ENCODE measurements at places on chromosomes 2 and 18. TPM values are rescaled to one million over a fixed set of nuclear protein-coding genes. Genes with fewer than 3 reads are reported as not detected.

- peaks cover 13% of the 10 kb centered on the region for H3K4me1 ChIP-seq
- peaks cover 2% of the 10 kb centered on the region for H3K27me3 ChIP-seq
- peak overlapping the region; percentile 48 for H3K27ac ChIP-seq
- H3K36me3 ChIP-seq, result no peaks in the 10 kb centered on the region
- H3K4me3 ChIP-seq, result no peak overlapping the region
Observed at GRCh38 chr2:42693688-42694479, 70.1 kb downstream of the OXER1 start.

Gene IL18R1
- total RNA-seq, result not detected

GRCh38 chr2:231604101-231604684 is 11.5 kb downstream of the TEX44 start:
- no peaks in the 10 kb centered on the region for H3K36me3 ChIP-seq
- peak overlapping the region; percentile 91 for H3K27ac ChIP-seq

- no peak for DNase-seq
- peaks cover 61% of the 10 kb centered on the region for H3K4me1 ChIP-seq
- H3K4me3 ChIP-seq, result no peak overlapping the region
Observed at GRCh38 chr2:237732790-237733381, 65.7 kb upstream of the RBM44 start.

DNA sequence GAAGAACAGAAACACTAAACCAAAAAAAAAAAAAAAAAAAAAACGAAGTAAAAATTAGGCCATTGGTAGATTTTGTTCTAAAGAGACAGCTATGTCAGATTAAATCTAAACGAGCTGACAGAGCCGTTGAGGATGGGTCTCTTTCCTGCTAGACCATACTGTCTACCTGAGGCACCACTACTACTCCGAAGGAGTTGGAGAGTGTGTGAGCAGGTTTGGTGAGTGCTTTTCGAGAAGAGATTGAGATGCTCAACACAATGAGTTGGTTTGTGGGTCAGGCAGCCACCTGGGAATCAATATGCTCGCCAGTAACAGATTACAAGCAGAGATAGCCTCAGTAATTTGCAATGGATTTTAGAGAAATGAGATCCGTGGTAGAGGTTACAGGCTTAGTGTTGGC is 281.5 kb upstream of the EPAS1 start:
- peak overlapping the region; percentile 22 for H3K4me3 ChIP-seq
- peaks cover 59% of the 10 kb centered on the region for H3K4me1 ChIP-seq
- H3K27ac ChIP-seq, result peak overlapping the region; percentile 19
- H3K36me3 ChIP-seq, result peaks cover 15% of the 10 kb centered on the region
- peaks cover 5% of the 10 kb centered on the region for H3K27me3 ChIP-seq
- DNase-seq, result no peak

- H3K4me1 ChIP-seq, result peaks cover 2% of the 10 kb centered on the region
- no peak for DNase-seq
- peaks cover 8% of the 10 kb centered on the region for H3K36me3 ChIP-seq
- H3K4me3 ChIP-seq, result no peak overlapping the region
Observed at GRCh38 chr2:323035-323434, 35.1 kb upstream of the ALKAL2 start.

DNA sequence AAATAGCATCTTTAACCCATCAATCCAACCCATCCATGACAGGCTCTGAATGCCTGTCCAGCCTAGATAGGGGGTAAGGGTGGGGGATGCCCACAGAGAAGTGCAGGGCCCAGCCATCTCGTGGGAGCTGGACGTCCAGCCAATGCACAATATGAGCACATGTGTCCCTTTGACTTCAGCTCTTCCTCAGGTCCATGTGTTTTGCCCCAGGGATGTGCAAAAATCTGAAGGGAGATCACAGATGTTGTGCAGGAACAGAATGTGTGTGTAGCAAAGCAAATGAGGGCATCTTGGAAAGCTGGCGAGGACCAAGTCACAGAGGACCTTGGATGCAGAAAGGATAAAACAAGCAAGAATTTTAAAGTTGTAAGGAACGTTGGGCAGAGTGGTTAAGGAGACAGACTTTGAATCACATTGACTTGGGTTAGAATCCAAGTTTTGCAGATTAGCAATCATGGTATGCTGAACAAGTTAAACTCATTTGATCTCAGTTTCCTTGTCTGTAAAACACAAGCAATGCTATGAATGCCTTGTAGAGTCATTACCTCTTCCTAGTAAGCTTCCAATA is 104.5 kb downstream of the TTC32 start:
- no peak overlapping the region for H3K27ac ChIP-seq
- H3K4me3 ChIP-seq, result no peak overlapping the region
- no peak for DNase-seq
- peaks cover 57% of the 10 kb centered on the region for H3K4me1 ChIP-seq

DNA sequence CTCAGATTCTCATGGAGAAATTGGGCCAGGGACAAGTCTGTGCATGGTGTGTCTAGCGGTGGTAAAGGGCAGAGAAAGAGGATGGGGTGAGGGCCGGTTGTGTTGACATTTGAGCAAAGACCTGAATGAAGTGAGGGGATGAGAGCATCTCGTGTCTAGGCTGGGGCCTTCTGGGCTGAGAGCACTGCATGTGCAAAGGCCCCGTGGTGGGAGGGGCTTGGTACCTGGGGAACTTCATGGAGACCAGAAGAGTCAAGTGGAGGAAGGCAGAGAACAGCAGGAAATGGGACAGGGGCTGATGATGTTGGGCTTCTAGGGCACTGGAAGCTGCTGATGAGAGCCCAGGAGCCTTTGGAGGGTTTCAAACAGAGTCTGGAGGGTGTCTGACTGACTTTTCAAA is 76.8 kb downstream of the SH3BP4 start:
- peak overlapping the region; percentile 78 for H3K4me3 ChIP-seq
- peaks cover 37% of the 10 kb centered on the region for H3K36me3 ChIP-seq
- DNase-seq, result no peak
- peaks cover 8% of the 10 kb centered on the region for H3K27me3 ChIP-seq

- H3K4me1 ChIP-seq, result peaks cover 30% of the 10 kb centered on the region
- 0 out of 2 replicates have a peak, but pooled peaks cover 4% of the 10 kb centered on the region for H3K36me3 ChIP-seq
- H3K4me3 ChIP-seq, result no peak overlapping the region
Observed at GRCh38 chr2:98465456-98466226, 21.0 kb downstream of the INPP4A start.

DNA sequence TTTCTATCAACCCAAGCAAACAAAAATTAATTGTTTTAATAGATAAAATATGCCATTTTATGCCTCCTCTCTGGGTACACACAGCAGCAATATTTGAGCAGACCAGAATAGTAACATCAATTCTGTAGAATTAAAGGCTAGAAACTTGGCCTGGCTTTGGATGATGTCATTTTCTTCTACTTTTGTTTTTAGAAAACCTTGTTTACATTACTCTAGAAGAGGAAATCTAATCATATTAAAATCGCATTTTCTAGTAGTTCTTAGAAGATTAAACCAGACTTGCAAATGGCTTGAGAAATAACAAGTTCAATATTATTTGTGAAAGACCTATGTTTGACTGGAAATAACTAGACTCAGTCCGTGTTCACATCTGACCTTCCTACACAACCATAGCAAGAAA is 102.3 kb upstream of the RFX8 start:
- H3K36me3 ChIP-seq, result no peaks in the 10 kb centered on the region
- no peak for DNase-seq
- H3K27me3 ChIP-seq, result peaks cover 28% of the 10 kb centered on the region
- no peaks in the 10 kb centered on the region for H3K4me1 ChIP-seq
- no peak overlapping the region for H3K27ac ChIP-seq

DNA sequence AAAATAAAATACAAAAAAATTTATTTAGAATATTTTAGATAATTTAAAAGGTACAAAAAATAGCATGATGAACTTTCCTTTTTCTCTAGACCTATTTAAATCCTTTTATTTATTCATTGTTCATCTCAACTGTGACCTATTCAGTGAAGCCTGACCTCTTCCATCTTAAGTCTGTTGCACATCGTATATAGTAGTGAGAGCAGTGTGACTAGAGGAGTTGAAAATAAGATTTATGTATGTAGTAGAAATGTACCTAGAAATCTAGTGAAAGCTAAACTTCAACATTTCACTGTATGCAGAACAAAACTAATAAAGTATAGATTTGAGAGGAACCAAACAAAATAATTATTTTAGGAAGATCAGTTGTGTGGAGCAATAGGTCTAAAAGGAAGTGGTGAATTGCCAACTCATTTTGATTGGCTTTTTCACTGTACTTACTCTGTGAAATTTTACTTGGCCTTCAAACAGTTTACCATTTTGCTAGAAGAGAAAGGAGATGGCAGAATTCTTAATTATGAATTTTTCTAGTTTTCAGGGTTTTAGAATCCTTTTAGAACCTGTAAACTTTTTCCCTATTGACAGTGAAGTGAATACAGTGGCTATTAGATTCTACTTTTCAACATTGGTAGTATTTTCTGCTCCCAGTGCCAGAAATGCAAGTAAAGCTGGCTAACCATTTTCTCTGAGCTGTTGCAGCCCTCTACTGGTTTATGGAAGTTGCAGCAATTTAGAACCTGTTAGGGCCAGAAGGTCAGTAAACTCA is 11.0 kb downstream of the ANKRD12 start:
- peaks cover 51% of the 10 kb centered on the region for H3K4me1 ChIP-seq
- no peaks in the 10 kb centered on the region for H3K27me3 ChIP-seq
- H3K36me3 ChIP-seq, result no peaks in the 10 kb centered on the region
- H3K4me3 ChIP-seq, result peak overlapping the region; percentile 42
- peak overlapping the region; percentile 56 for H3K27ac ChIP-seq

DNA sequence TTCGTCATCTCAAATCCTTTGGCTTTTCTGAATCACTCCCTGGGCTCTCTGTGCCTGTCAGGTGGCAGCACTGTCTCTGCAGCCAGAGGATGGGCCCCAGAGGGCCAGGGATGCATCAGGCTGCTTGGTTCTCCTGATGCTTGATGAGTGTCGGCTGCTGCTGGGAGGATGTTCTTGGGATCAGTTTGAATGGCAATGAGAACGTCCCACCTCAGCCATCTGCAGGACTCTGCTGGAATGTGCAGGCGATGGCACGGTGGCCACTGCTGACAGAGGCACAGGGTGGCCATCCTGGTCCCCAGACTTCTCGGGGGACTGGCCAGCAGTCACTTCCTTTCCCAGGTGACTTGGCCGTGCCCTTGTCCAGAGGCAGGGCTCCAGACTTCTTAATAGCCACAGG is 146.0 kb downstream of the FAM210A start:
- no peak for DNase-seq
- H3K27me3 ChIP-seq, result peaks cover 13% of the 10 kb centered on the region
- no peak overlapping the region for H3K27ac ChIP-seq
- H3K4me1 ChIP-seq, result peaks cover 12% of the 10 kb centered on the region
- no peaks in the 10 kb centered on the region for H3K36me3 ChIP-seq

GRCh38 chr2:20456636-20457426 is 10.0 kb downstream of the RHOB start:
- no peak overlapping the region for H3K4me3 ChIP-seq
- H3K27ac ChIP-seq, result no peak overlapping the region
- H3K4me1 ChIP-seq, result peaks cover 23% of the 10 kb centered on the region
- peaks cover 7% of the 10 kb centered on the region for H3K36me3 ChIP-seq

- H3K4me3 ChIP-seq, result no peak overlapping the region
- H3K27me3 ChIP-seq, result peaks cover 2% of the 10 kb centered on the region
- no peaks in the 10 kb centered on the region for H3K4me1 ChIP-seq
- no peak for DNase-seq
- H3K27ac ChIP-seq, result no peak overlapping the region
Observed at GRCh38 chr2:40466935-40467572, 15.2 kb upstream of the SLC8A1 start.

Gene MRPL33
- total RNA-seq, result 146 TPM

Gene MEP1B
- total RNA-seq, result not detected

DNA sequence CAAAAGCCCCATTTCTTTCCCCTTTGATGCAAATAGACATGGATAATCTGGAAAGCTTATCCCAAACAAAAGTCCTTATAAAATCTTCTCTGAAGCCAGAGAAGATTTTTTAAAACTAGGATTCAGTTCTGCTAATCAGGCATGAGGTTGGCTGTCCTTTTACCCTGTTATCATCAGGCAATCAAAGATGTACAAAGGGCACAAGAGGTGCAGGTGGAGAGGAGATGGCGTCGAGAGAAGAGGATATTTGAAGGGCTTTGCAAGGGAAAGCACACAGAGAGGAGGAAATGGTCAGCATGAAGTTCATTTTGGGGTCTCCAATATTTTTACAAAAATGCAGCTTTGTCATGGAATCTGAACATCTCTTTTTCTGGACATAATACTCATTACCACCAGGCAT is 88.5 kb downstream of the KLF7 start:
- H3K4me3 ChIP-seq, result no peak overlapping the region
- H3K4me1 ChIP-seq, result peaks cover 20% of the 10 kb centered on the region
- peaks cover 4% of the 10 kb centered on the region for H3K27me3 ChIP-seq
- DNase-seq, result no peak
- H3K27ac ChIP-seq, result no peak overlapping the region

DNA sequence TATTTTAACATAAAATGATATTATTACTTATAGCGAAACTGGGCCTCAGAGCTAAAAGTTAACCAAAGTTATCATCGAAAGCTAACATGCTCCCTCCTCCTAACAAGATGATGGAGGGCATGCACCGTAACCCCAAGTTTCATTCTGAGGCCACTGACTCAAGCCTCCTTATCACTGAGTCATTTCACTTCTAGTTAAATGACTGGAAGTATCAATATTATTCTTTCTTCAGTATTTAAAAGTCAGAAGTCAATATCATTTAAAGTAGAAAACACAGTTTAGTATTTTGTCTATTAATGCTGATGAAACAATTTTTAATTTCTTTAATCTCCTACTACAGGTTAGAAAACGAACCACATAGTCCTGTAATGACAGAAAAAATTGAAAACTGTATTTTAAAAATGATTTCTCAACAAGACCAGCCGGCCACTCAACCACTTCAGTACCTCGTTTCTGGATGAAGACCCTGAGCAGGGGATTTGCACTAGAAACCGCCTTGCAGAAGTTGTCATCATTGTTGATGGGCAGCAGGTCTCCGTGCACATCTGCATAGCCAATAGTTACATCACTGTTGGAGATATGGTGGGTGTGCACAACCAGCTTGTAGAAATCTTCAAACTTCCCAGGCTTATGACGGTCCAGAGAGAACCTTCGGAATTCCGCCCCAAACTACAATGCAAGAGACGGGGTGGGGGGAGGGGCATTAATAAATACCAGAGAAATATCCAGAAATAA is 44.9 kb downstream of the PARD6G start:
- H3K36me3 ChIP-seq, result no peaks in the 10 kb centered on the region
- no peak overlapping the region for H3K4me3 ChIP-seq
- peaks cover 11% of the 10 kb centered on the region for H3K27me3 ChIP-seq
- no peak overlapping the region for H3K27ac ChIP-seq
- no peak for DNase-seq

Data from HFFc6 (cell line).